ENCODE measurements at places on chromosomes 11 and 22.

DNA sequence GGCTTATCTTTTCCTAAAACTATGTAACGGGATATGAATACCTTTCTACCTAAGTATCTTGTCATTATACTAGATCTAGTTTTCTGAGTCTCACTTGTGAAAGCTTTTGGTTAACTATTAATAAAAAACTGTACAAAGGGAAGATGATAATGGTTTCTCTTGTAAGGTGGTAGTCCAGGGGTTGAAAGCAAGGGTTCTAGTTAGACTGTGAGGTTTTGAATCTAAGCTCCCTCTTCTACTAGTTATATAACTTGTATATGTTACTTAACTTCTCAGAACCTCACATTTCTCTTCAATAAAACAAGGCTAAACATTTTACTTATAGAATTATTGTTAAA is 54.3 kb downstream of the ARHGEF12 start:
- DNase-seq: no peak

GRCh38 chr11:122139595-122139866 is 23.5 kb upstream of the BLID start:
- no peak for DNase-seq

GRCh38 chr11:64337538-64338249 is 2.3 kb upstream of the CCDC88B start:
- DNase-seq: no peak

- DNase-seq: peak; percentile 65
Measured at GRCh38 chr22:50030297-50031188, 18.0 kb upstream of the IL17REL start.

DNA sequence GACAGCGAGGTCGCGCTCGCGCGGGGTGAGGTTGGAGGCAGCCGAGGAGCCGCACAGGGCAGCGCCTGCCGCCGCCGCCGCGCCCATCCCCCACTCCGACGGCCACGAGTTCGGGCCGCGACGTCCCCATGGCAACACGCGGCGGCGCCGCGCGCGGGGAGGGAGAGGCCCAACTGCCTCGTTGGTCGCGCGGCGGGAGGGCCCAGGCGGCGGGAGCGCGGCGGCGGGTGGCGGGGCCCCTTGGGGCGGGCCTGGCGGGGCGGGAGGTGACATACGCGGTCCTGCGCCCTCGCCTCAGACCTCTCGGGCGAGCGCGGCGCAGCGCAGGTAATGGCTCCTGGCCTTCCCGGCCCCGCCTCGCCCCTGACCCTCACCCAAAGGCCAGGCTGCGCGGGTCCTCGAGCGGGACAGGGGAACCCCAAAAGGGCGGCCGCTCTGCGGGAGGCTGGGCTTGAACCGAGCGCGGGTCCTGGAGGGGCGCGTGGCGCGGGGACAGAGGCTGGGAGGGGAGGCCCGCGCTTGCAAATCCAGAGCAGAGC is at the start of gene DEUP1:
Gene DEUP1 (plus strand): TSS at position 297 of the 539 bp plus-strand sequence. CDS start 1,518 bp downstream, outside the sequence.
- no peak for DNase-seq

GRCh38 chr11:115535781-115536180 is 31.6 kb upstream of the CADM1 start:
- no peak for DNase-seq

GRCh38 chr11:17816232-17816931 is 81.8 kb downstream of the KCNC1 start:
- DNase-seq: no peak

DNA sequence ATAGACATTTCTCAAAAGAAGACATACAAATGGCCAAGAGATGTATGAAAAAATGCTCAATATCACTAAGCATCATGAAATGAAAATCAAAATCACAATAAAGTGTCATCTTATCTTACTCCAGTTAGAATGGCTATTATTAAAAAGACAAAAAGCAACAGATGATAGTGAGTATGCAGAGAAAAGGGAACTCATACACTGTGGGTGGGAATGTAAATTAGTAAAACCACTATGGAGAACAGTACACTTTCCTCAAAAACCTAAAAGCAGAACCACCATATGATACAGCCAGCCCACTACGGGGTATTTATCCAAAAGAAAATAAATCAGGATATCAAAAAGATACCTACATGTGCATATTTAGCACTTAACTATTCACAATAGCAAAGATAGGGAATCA is 700.0 kb upstream of the ANO5 start:
- no peak for DNase-seq

GRCh38 chr22:38973289-38974169 is 8.6 kb upstream of the APOBEC3B start:
- no peak for DNase-seq

- DNase-seq: no peak
Measured at GRCh38 chr11:55572548-55572947, 620 bp downstream of the OR4C16 start.

DNA sequence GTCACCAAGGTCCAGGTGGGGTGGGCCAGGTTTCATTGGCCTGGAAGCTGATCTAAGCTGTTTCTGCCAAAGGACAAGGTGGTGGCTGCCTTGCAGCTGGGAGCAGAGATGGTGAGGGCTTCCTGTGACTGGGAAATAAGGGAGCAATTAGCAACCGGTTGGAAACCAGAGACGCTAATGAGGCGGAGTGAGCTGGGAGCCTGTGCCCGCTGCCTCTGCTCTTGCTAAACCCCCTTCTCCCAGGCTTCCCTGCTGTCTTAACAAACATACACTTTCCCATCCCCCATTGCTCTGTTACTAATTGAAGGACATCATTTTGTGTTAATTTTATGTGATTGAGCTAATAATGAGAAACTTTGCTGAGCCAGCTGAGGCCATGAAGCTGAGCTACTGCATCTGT is 121.8 kb downstream of the INSC start:
- DNase-seq: no peak

DNA sequence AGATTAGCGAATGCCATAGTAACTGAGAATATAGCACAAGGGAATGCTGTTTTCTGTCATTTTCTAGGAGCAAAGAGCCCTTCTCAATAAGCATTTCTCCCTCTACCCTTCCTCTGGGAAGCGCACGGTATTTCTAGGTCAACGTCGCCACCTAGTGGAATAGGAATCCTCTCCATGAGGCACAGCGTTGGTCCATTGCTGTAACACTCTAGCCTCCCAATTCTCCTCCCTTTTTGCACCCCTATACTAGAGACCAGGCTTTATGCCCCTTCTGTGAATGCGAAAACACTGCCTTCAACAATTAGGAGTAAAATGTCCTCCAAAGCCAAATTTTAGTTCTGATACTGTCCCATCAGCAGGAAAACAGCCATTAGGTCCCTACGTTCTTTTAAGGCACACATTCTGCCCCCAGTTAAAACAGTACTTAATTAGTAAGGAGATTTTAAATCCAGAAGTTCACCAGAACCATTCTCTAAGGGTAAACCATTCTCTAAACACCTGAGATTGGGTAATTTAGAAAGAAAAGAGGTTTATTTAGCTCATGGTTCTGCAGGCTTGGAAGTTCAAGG is 12.8 kb upstream of the HYLS1 start:
- peak; percentile 55 for DNase-seq

DNA sequence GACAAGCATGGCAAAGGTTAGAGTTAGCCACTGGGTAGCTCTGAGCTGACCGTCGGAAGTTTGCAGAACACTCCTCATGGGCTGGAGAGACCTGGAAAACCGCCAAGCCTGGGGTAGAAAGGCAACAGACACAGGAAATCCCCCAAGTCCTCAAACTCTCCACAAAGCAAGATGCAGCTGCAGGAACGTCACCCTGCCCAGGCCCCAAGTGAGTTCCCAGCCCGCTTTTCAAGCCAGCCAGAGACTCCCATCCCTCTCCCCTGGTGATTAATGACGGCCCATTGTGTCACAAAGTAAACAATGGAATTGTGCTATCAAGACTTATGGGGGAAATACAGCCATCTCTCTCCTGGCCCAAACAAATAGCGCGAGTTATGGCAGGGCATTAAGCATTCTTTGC is 633.0 kb downstream of the TBC1D22A start:
- DNase-seq: no peak

GRCh38 chr11:21604564-21604963 is 588.3 kb upstream of the ANO5 start:
- no peak for DNase-seq

GRCh38 chr11:130849215-130849568 is 67.1 kb downstream of the SNX19 start:
- no peak for DNase-seq

DNA sequence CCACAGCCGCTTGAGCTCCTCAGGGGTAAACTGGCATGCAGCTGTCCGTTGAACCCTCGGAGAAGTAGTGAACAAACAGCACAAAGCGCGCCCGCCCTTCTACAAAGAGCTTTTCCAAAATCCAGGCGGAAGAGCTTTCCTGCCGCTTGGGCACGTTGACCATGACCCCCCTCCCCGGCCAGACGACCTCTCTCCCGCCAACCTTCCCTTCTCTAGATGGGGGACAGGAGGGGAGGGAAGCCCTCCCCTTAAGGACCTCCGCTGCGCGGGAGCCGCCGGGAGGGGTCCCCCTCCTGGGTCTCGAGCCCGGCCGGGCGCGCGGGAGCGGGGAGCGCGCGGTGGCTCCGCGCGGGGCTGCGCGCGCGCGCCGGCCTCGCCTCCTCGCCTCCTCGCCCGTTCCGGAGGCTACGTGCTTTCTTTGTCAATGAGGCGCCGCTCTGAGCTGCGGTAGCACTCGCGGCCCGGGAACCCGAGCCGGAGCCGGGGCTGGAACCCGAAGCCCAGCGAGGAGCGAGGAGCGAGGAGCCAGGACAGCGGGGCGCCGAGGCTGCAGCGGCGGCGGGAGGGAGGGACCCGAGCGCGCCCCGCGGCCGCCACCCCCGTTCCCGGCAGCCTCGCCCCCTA is 118.6 kb downstream of the HIPK3 start:
- DNase-seq: no peak

- DNase-seq: no peak
Measured at GRCh38 chr22:44686873-44687600, 15.0 kb upstream of the PRR5 start.

DNA sequence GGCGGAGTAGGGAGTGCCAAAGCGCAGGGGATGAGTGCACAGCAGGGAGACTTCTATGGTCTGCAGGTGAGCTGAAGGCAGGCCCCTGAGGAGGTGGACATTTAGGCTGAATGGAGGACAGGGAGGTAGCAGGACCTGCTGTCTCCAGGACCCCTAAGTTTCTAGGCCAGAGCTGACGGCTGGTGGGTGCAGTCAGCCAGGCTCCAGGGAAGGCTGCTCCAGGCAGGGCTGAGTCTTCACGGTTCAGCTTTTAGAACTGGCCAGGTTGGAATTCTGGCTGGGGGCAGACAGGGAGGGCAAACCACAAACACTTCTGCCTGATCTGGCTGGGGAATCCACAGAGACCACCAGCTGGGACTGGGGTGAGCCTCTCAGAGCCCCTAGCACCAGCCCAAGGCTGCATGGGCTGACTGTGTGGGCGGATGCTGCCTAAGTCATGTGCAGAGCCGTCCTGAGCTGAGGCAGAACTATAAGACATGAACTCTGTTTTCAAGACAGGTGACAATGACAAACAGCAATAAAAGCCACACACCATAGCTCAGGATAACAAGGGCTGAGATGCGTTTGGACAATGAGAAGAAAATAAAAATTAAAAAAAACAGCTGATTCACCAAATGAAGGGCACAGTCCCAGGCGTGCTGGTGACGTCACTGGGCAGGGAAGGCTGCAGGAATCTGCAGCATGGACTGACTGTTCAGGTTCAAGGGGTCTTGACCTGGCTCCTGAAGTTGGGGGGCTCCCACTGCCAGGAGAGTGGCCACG is 10.4 kb upstream of the MALAT1 start:
- no peak for DNase-seq

DNA sequence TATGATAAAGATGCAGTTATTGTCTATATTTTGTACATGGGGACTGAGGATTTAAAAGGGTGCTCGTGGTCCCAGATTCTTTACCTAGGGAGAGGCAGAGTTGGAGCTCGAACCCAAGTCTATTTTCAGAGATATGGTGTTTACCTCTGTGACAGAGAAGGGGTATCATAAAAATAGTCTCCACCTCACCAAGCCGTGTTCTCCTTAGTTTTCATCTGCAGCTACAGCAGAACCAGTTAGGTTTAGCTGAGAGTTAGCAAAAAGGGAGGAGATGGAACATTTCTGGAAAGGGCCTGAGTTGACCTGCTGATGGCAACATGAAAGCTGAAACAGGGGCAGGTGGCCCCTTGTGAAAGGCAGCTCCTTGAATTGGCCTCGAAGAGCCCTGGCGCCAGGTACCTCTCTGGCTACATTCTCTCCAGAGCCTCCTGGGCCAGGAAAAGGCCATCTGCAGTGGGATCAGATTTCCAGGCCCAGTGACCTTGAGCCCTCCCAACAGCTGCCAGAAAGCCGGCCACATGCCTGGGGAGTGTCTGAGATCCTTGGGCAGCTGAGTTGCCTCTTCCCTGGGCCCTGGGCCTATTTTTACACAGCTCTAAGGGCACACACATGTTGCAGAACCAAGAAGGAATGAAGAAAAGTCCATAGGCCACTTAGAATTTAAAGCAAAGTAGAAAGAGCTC is 136.6 kb downstream of the NAV2 start:
- DNase-seq: no peak

DNA sequence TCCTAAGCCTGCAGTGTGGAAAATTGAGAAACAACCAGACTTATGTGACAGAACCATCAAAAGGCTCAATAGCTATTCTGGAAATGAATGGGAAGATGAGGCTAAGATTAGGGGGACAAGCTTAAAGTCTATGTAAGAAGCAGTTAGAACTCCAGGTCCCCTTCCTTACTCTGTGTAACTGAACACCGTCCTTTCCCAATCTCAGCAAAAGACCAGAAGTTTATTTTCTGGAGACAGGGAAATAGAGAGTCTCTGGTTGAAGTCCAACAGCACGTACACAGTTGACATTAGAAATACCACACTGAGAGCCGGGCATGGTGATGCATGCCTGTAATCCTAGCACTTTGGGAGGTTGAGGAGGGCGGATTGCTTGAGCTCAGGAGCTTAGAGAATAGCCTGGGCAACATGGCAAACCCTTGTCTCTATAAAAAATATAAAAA is 93.9 kb downstream of the CD44 start:
- no peak for DNase-seq

DNA sequence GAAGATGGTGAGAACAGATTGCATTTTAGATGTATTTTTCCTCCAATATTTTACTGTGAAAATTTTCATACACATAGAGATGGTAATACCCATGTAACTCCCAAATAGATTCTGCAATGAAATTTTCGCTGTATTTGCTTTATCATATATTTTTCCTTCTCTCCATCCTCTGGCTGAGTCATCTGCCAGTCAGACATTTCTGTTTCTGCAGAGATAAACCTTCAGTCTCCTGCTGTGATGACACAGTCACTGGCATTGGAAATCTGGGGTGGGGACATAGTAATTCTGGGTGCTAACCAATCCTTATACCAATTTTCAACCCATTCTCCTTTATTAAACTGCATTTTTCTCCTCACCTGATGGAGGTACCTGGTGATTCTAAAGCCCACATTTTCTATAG is 33.7 kb downstream of the SVIP start:
- no peak for DNase-seq

- no peak for DNase-seq
Measured at GRCh38 chr22:42933485-42934091, 76.5 kb upstream of the ARFGAP3 start.

GRCh38 chr11:123304828-123305466 is 109.9 kb upstream of the CLMP start:
- no peak for DNase-seq

- no peak for DNase-seq
Measured at GRCh38 chr11:114617157-114618124, 21.9 kb upstream of the NXPE4 start.
